Cerebellum (tissue), 4 donors: ENCODE measurements at places on chromosomes 1 and 21. TPM values are rescaled to one million over a fixed set of nuclear protein-coding genes. Genes with fewer than 3 reads are reported as not detected.

DNA sequence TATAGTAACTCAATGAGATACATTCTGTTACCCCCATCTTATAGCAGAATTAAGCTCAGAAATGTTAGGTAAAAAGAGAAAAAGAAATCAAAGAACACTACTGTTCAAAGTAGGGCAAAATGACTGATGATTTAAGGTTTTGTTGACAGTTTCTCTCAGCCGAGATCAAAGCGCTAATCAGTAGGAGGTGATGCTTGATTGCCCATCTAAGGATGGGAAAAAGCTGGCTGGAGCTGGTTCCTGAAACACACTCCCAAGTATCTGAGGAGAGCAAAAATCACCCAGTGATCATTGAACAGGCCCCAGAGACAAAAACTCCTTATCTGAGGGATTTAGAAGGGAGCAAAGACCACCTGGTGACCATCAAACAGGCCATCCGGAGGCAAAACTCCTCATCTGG, 64.5 kb upstream of the CSF1 start:
- DNase-seq, result no peak

DNA sequence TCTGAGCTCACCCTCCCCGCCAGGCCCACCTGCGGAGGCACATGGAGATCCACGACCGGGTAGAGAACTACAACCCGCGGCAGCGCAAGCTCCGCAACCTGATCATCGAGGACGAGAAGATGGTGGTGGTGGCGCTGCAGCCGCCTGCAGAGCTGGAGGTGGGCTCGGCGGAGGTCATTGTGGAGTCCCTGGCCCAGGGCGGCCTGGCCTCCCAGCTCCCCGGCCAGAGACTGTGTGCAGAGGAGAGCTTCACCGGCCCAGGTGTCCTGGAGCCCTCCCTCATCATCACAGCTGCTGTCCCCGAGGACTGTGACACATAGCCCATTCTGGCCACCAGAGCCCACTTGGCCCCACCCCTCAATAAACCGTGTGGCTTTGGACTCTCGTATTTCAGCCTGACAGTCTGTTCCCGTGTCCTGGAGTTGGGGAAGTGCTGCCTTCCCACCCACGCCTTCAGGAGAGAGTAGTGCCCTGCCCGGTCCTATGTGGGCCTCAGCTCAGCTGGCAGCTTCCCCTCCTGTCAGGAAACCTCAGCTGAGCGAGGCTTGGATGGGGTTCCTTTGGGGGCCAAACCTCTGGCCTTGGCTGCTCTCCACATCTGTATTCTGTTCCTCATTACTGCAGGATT, 9.2 kb downstream of the ZBTB48 start:
- no peak for DNase-seq

DNA sequence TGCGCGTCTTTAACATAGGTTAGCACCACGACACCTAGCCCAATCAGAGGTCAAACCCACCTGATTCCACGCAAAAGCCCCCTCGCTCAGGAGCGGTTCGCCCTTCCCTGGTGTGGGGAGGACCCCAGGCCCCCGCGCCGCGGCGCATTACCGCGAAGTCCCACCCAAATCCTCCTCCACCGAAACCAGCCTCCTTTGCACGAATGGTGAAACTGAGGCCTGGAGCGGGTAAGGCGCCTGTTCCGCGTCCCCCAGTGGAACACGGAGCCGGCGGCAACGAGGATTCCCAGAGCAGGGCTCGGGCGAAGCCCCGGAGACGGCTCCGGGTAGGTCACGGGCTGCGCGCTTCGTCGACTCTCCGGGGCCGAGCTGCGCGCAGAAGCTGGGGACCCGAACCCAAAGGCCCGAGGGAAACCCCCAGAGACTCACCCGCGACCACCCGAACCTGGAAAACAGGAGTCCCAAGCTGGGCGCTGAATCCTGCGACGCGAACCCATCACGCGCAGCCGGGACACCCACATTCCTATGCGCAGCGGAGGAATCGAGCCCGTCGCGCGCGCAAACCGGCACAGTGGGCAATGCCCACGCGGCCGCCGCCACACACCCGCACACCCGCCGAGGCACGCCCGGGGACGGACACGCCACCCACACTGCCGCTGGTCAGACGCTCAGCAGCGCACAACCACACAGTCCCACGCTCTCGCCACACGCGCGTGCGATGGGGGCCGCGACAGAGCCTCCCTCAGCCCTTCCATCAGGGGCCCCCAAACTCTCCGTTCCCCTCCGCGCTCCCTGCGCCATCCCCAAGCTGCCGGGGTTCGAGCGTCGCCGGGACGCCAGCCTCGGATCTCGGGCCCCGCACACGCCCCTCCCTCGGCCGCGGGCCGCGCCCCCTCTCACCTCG, 507 bp downstream of the GLIS1 start:
- no peak for DNase-seq

DNA sequence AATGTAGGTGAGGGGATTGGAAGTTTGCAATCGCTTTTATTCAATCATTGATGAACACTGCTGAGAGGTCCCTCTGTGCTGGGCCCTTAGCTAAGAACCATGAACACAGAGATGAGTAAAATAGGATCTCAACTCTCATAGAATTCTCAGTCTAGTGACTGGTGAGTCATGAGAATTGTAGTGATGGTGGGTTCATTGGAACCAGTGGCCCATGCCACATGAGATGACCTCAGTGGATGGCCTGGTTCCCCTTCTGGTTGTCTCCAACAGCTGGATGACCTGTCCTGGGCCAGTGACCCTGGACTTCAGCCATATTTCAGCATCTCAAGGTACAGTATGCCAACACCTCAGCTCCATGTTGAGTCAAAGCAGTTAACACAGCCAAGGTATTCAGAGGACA, 21.3 kb upstream of the S100A10 start:
- no peak for DNase-seq

DNA sequence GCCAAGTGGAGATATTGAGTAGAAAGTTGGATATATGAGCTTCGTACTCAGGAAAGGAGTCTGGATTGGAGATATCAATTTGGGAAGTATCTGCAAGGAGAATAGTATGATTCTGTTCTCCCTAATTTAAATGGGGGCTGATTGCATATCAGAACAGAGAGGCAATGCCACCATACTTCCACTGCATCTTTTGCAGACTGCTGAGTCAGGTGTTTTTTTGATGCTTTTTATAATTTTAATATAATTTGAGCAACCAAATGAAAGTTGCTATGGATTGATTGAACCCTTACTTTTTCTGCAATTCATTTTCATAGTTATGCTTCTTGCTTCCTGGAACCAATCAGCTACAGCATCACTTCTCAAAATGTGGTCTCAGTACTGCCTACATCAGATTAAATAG, 590.3 kb downstream of the USP25 start:
- DNase-seq, result no peak

DNA sequence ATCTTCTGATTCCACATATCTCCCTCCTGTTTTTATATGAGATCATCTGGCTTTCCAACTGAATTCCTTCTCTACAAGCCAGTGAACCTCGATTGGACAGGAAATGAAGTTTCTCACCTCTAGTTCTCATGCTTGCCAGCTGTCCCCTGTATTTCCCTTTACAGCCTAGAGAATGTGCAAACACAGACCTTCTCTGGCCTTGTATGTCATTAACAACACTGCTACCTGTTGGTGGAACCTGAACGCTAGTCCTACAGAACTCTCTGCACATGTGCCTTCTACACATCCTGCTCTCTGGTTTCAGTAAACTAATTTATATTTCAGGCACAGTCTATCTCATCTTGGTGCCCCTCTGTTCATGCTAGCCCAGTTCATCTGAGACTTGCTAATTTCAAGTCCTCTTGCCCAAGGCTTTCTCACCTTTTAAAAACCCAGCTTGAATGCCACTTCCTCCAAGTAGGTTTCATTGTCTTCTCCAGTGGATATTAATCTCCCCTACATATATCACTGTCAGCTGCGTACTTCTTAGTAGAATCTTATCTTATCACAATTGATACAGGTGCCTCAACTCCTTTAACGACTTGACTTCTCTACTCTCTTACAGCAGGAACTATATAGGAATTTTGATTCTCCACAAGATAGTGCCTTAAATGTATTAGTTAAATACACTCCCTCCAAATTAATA, 549.9 kb downstream of the PLPP3 start:
- no peak for DNase-seq

- DNase-seq, result no peak
Measured at GRCh38 chr1:226526801-226527595, 21.6 kb upstream of the STUM start.

DNA sequence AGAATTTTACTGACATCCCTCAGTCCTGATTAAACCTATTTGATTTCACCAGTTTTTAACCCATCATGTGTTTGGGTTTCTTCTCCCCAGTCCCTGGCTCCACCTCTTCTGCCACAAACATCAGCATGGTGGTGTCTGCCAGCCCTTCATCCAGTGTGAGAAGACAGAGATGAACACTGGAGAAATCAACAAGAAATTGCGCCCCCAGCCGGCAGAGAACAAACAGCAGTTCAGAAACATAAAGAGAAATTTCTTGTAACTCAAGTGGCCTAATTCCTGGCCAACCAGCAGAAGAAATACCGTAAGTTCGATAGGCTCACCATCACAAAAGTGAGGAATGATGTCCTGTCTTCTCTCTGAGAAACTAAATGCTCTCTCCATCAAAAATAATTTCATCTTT, 18.3 kb downstream of the S100A11 start:
- DNase-seq, result no peak

DNA sequence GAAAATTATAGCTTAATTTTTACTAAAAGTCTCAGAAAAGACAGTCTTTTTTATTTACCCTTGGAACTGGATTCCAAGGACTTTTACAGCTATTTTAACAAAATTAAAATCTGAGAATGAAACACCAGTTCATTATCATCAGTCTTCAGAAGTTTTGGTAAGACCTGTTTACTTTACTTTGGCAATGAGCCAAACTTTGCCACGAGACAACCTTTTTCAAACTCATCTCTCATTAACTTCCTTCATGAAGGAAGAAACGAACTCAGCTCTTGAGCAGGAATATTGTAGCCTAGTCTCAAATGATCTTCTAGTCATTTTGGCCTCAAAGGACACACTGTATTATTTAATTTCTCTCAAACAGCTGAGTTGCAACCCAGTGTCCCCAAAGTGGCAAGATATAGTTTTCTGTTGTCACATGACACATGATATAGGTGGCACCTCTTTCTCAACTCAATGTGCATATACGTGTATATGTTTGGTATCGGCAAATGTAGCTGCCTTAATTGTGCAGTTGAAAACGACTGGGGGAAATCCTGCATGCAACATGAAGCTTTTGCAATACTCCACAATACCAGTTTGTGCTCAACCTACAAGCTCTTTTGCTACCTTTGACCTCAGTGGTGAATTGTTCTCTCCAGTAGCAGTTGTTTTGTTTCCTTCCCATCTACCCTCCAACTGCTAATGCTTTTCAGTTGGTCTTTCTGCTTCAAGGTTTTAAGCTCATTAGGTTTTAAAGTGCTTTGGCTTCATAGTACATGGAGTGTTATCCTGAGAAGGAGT, 8.4 kb upstream of the GNG4 start:
- no peak for DNase-seq

The LRRIQ3 gene
- total RNA-seq, result 1.00 TPM

The SFN gene
- not detected for total RNA-seq

The MANEAL gene
- 23.2 TPM for total RNA-seq

The PROK1 gene
- not detected for total RNA-seq

The CR1 gene
- total RNA-seq, result 0.91 TPM
